M059J (cell line): ENCODE measurements at places on chromosomes 13 and 19. TPM values are rescaled to one million over a fixed set of nuclear protein-coding genes. Genes with fewer than 3 reads are reported as not detected.

DNA sequence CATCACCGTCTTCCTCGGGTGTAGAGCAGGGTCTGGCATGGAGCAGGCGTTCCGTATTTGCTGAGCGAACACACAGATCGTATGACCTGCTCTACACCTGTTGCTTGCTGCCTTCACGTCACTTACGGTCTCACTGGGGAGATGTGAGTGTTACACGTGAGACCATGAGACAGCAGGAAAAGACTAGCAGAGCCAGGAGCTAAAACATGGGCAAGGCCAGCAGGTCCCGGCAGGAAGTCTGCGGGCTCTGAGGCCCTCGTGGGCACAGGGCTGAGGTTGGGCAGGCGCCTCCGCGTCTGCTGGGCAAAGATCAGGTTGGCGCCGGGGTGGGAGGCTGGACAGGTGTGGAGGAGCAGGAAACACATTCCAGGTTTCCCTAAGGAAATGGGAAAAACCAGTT lies 19.7 kb upstream of the GTF3A start:
- no peak for DNase-seq

DNA sequence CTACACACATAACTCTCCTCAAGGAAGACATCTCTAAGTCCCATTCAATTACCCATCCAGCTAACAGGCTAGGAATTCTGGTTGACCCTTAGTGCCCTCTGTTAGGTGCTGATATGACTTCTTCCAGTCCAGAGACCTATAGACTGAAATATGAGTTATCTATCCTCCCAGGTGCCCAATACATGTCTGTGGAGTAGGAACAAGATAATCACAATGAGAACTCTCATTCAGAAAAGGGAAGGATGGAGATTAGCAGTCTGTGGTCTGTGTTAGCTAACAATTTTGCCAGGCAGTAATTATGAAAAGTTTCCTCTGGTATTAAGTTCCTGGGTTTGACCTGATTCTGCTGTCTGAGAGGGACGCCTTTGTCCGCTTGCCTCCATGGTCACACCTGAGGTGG lies 44.2 kb upstream of the SLAIN1 start:
- no peak for DNase-seq

The TEX26 gene
- total RNA-seq = not detected in 2 replicates

The COX6B2 gene
- total RNA-seq = 0.30 TPM in 1 of 2 replicates, not detected in the other
